ENCODE measurements at places on chromosomes 11 and 22. TPM values are rescaled to one million over a fixed set of nuclear protein-coding genes. Genes with fewer than 3 reads are reported as not detected.

Gene CCDC81
- 0.19 TPM for total RNA-seq

Gene UCP2
- total RNA-seq = 224 TPM

Gene SEC14L2
- 0.51 TPM for total RNA-seq

- DNase-seq = no peak
These were observed 5.5 kb downstream of the OR56A1 start for GRCh38 chr11:6025056-6025455.

GRCh38 chr11:68379206-68379605 lies 66.8 kb downstream of the LRP5 start:
- DNase-seq = no peak

DNA sequence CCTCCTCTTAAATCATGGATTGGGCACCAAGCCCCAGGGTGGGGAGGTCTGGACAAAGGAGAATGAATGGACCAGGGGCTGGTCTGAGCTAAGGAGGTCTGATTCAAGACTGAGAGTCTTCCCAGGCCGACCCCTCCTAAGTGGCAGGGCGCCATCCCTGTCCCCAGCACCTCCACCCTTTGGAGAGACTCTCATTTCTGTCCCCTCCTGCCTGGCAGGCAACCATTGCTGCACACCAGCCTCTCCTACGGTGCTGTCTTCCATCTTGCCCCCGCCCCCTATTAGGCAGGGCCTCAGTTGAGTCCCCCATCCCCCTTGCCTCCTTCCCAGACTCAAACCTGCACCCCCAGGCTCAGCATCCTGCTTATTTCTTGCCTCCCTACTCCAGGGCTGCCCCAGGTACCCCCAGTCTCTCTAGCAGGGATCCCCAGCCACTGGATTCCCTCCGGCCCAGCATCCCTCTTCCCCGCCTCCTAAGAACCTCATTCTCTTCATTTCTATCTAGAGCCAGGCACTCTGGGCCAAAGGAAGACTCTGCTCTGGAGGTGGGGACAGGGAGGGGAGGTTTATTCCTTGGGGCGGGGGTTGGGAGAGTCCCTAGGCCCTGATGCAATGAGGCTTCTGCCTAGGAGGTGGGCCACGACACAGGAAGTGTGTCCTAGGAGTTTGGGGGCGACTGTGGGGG lies 1.7 kb upstream of the RCOR2 start:
- no peak for DNase-seq

DNA sequence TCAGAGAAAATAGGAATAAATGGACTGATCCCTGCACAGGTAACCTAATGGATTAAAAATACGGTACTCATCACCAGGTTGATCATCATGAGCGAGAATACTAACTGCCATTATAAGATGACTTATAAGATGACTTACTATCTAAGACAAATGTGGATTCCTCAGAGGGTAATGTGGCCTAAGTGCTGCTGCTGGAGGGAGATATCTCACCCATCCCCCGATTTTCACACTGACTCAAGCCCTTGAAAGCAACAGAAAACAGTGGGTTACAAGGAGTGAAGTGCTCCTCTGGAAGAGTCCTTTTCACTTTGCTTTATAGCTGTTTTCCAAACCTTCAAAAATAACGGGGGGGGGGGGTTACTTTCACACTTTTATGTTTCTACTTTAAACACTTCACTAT lies 920 bp downstream of the TMEM218 start:
- no peak for DNase-seq

GRCh38 chr11:121426476-121427399 lies 25.4 kb upstream of the SORL1 start:
- no peak for DNase-seq

GRCh38 chr11:10454878-10455631 lies at the start of gene AMPD3:
Gene AMPD3, plus strand, starts transcription at chr11:10455264. Its CDS starts 6,256 bp downstream, at chr11:10461520.
- DNase-seq = peak; percentile 48

- DNase-seq = no peak
These were observed 419.3 kb upstream of the FAT3 start for GRCh38 chr11:91805293-91805692.
